Activated B cell treated with CpG ODN at 0.5 μM for 24 hours (primary cell): ENCODE measurements at places on chromosomes 12 and 14.

- DNase-seq, result no peak
Measured at GRCh38 chr14:72774894-72775620, 118.8 kb downstream of the DPF3 start.

DNA sequence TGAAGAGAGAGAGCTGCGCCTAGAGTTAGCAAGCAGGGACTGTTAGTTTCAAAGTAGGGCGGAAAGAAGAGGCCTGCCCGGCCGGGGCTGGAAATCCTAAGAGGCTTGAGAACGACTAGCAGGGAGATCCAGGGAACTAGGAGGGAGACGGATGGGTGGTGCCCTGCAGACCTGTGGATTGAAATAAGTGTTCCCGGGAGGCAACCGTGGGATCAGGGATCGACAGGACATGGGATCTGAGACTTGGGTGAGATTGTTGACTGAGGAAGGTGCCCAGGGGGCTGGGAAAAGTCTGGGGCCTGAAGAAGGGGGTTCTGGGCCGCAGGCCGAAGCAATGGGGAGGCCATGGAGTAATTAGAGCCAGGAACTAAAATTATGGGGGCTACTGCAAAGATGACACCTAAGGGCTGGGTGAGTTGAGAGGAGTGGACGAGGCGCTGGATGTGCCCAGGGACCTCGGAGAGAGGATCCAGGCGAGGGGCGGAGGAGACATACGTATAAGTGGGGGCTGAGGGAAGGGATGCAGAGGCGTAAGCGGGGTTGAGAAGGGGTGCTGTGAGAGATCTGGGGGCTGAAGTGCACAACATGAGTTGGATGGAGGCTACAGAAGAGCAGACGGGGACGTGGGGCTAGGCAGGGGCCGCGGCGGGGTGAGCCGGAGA lies 635 bp downstream of the LTA4H start:
- DNase-seq, result no peak

DNA sequence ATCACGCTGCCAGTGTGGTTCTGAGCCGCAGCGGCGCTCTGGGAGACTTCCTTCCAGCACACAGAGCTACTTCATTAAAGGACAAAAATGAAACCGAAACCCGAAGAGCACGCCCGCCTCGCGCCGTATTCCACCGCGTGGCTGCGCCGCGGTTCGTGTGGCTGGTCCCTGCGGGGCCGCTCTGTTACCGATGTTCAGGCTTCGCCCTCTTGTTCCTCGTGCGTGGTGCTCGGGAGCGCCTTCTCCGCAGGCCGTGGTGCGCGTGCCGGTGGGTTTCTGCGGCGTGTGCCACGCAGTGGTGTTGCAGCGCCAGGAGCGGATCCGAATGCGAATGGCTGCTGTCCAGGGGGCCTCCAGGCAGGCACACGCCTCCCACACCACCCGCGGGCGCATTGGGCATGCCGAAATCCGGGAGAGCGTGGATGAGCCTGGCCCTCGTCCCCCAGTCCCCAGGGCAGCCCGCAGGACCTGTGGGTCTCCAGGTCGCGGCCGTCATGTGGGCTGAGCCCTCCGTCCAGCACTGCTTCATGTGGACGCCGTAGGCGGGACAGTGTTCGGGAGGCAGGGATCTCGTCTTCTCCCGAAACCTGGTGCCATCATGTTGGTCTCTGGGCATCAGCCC lies 91.2 kb downstream of the ADGRD1 start:
- no peak for DNase-seq

- no peak for DNase-seq
Measured at GRCh38 chr12:116712458-116713303, 25.2 kb downstream of the SPRING1 start.

GRCh38 chr12:39435531-39435930 lies 7.4 kb downstream of the KIF21A start:
- no peak for DNase-seq

GRCh38 chr14:105761842-105762241 lies 235.5 kb downstream of the TMEM121 start:
- no peak for DNase-seq

DNA sequence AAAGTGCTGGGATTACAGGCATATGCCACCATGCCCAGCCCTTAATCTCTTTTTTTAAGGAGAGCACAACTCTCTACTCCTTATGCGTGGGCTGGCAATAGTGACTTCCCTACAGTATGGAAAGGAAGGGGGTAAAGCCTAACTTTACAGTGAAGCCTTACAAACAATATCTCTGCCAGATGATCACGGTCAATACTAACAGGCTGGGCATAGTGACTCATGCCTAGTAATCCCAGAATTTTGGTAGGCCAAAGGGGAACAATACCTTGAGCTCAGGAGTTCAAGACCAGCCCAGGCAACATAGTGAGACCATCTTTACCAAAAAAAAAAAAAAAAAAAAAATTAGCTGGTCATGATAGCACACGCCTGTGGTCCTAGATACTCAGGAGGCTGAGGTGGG lies 5.6 kb downstream of the PYM1 start:
- DNase-seq, result no peak

DNA sequence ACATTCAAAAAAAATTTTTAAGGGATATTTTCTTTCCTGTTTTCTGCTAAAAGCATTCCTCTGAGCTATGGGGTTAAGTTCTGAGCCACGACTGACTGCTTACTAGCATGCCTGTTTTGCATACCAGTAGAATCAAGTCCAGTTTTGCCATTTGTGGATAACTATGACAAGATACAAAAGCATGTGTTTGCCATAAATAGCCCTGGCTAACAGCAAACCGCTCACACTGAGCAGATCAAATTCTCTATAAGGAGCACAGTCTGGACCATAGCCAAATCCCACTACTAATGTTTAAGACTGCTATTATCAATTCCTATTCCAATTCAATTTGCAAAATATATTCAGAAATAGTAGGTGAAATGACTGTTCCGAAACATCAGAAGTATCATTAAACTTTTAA lies 3.2 kb downstream of the CFL2 start:
- DNase-seq, result no peak

- DNase-seq, result no peak
Measured at GRCh38 chr14:70890826-70891659, 16.2 kb upstream of the PCNX1 start.

- DNase-seq, result no peak
Measured at GRCh38 chr12:27534060-27534764, 10.2 kb downstream of the PPFIBP1 start.

DNA sequence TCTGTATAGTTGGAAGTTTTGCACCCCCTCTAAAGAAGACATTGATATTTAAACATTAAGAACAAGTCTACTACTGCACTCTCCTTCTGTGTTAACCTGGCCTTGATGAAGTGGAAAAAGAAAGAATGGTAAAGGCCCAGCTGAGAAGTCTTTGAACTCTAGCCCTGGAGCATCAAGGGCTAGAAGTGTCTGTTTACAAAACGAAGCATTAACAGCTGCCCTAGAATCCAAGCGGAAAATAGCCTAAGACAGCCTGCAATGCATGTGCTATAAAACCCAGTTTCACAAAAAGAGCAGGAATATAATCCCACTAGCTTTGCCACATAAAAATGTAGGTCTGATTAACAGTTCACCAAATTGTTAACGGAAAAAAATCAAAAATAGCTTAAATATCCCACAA lies 60.5 kb downstream of the NUMB start:
- no peak for DNase-seq

DNA sequence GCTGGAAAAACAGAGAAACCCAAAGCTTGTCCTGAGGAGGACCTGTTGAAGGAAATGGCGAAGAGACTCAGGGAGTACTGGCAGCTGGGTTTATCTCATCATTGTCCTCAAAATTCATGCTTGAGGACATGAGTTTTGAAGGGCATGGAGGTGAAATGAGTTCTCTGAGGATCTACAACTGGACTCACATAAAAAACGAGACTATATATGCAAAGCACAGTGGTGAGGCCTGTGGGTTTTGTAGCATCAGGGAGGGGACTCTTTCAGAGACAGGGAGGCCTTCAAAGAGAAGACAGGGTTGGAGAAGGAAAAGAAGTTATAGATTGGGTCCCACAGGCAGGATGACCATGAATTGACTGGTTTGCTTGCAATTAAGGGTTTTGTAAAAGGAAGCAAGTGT lies 71.3 kb upstream of the SCN8A start:
- DNase-seq, result no peak

- no peak for DNase-seq
Measured at GRCh38 chr12:89685363-89685972, 23.2 kb downstream of the ATP2B1 start.
